Activated naive CD4-positive, alpha-beta T cell treated with anti-CD3 and anti-CD28 coated beads, Interleukin-2, amount 10 ng/mL, durations not matched to agents 7 days and 5 days (primary cell): ENCODE measurements at places on chromosomes 6 and 20.

DNA sequence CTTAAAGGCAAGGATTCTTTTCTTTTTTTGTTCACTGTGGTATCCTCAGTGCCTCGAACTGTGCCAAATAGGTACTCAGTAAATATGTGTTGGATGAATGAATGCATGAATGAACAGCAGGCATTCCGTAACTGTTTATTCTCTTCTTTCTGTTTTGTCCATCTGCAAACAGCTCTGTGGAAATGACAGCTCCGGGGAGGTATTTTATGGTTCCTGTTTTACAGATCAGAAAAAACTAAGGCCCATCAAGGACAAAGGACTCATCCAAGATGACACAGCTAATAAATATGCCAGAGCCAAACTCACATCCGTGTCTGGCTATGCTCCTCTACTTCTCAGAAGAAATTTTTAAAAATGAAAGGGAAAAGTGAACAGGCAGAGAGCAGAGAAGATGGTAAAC, 21.0 kb downstream of the JPH2 start:
- no peaks in the 10 kb centered on the region for H3K4me1 ChIP-seq
- H3K27ac ChIP-seq: no peak overlapping the region
- H3K36me3 ChIP-seq: no peaks in the 10 kb centered on the region
- H3K4me3 ChIP-seq: no peak overlapping the region
- DNase-seq: no peak

- peak overlapping the region; percentile 86 for H3K27ac ChIP-seq
- DNase-seq: no peak
- H3K4me1 ChIP-seq: peaks cover 57% of the 10 kb centered on the region
These were observed 47.6 kb downstream of the BACH2 start for GRCh38 chr6:90249034-90249433.

DNA sequence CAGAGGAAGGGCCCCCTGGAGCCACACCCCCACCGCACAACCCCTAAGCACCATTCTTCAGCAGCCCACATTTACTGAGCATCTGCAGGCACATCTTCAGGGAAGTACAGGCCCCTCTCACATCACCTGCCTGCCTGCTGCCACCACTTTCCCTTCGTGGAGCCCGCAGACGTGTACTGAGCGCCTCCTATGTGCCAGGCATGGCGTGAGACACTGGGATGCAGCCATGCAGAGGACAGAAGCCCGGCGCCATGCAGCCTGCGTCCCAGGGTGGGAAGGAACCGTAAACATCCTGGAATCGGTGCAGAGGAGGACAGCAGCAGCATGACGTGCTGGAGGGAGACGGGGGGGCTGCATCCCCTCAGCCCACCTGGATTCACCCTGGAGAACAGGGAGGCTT, 78.1 kb downstream of the GRM4 start:
- DNase-seq: peak; percentile 25
- H3K36me3 ChIP-seq: no peaks in the 10 kb centered on the region
- no peak overlapping the region for H3K4me3 ChIP-seq
- no peak overlapping the region for H3K27ac ChIP-seq

DNA sequence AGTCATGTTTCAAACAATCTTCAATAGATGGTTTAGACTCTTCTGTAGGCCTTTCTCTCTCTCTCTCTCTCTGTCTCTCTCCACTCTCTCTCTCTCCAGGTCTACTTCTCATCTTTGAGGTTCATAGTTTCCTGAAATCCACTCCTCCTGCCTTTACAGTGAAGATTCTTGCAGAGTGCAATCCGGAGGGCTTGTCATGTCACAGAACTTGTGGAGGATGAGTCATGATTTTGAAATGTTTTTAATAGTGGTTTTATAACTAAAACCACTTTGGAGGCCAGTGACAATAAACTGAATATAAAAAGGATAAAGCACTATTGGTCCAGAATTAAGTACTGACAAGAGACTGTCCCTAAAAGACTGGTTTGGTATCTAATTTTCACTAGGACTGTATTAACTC, 156.3 kb downstream of the KIF6 start:
- H3K27me3 ChIP-seq: no peaks in the 10 kb centered on the region
- no peak for DNase-seq
- H3K36me3 ChIP-seq: no peaks in the 10 kb centered on the region
- no peaks in the 10 kb centered on the region for H3K4me1 ChIP-seq
- no peak overlapping the region for H3K27ac ChIP-seq

DNA sequence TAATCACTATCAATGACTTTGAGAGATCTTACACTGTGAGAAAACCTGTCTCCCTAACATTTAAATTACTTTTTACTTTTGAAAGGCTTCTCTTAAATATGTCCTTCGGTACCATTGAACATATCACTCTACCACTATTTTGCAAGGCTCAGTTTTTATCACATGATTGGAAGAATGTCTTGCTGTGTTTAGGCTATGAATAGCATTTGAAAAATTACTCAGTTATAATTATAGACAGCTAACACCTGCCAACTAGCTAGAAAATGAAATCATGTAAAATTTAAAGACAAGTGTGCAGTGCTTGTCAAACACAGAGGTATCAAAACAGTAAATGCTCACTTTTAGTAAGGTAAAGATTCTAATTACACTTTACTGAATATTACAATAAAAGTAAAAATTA, 11.0 kb downstream of the SESN1 start:
- no peaks in the 10 kb centered on the region for H3K27me3 ChIP-seq
- no peak for DNase-seq
- H3K4me3 ChIP-seq: no peak overlapping the region
- H3K4me1 ChIP-seq: no peaks in the 10 kb centered on the region
- H3K36me3 ChIP-seq: no peaks in the 10 kb centered on the region

DNA sequence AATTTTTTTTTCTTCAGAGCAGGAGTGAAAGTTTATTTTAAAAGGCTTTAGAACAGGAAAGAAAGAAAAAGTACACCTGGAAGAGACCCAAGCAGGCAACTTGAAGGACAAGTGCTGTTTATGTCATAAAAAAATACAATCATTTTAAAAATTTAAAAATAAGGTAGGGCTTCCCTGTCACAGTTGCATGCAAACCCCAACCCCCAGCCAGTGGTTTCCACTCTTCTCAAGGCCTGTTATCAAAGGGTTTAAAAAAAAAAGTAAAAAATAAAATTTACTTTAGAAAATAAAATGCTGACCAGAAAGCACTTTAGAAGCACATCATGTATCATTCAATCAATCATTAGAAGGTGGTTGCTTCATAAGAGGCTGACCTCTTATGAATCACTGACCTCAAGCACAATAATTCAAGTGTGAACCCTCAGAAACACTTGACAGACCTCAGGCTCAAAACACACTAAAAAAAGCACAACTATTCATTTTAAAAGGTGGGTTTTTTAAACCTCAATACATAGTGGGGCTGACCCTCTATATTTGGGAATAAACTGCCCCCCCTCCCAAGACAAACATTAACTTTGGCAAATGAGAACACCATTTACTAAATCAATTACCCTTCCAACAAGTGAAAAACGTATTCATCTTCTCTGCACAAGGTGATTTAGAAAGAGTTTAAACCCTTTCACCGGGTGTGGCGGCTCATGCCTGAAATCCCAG, 15.6 kb downstream of the ILRUN start:
- no peak overlapping the region for H3K4me3 ChIP-seq
- H3K4me1 ChIP-seq: peaks cover 17% of the 10 kb centered on the region
- H3K27ac ChIP-seq: no peak overlapping the region
- H3K27me3 ChIP-seq: no peaks in the 10 kb centered on the region

GRCh38 chr6:7705483-7705882, 20.4 kb upstream of the BMP6 start:
- no peak for DNase-seq
- H3K27ac ChIP-seq: no peak overlapping the region
- peaks cover 16% of the 10 kb centered on the region for H3K27me3 ChIP-seq
- no peak overlapping the region for H3K4me3 ChIP-seq
- no peaks in the 10 kb centered on the region for H3K4me1 ChIP-seq

- H3K4me1 ChIP-seq: peaks cover 53% of the 10 kb centered on the region
- no peaks in the 10 kb centered on the region for H3K27me3 ChIP-seq
- peaks cover 17% of the 10 kb centered on the region for H3K36me3 ChIP-seq
- no peak overlapping the region for H3K4me3 ChIP-seq
These were observed 268.4 kb downstream of the ADGRG6 start for GRCh38 chr6:142570221-142570671.
